Upper lobe of right lung (tissue), 1 donor: ENCODE measurements at places on chromosomes 1 and 21. TPM values are rescaled to one million over a fixed set of nuclear protein-coding genes. Genes with fewer than 3 reads are reported as not detected.

Gene GPR3
- total RNA-seq: 0.90 TPM

- DNase-seq: no peak
Measured at GRCh38 chr1:224880593-224881307, 48.7 kb upstream of the DNAH14 start.

GRCh38 chr21:15414057-15414456 lies 315.7 kb upstream of the USP25 start:
- DNase-seq: no peak

GRCh38 chr1:114299331-114299975 lies 145.8 kb upstream of the SYT6 start:
- no peak for DNase-seq

Gene SPATA46
- not detected for total RNA-seq

Gene SPATA45
- total RNA-seq: not detected

Gene STIL
- total RNA-seq: 1.7 TPM

Gene DENND2D
- total RNA-seq: 78.2 TPM

DNA sequence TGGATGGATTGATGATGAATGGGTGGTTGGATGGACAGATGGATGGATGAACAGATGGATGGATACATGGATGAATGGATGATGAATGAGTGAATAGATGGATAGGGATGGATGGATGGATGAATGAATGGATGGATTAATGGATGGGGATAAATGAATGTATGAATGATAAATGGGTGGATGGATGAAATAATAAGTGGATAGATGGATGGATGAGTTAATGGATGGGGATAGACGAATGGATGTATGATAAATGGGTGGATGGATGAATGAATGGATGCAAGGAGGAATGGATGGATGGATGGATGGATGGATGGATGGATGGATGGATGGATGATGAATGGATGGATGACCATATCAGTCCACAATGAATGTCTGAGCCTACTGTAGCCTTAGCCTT lies 381.9 kb downstream of the SETD4 start:
- DNase-seq: no peak
